Activated naive CD4-positive, alpha-beta T cell treated with Interleukin-2 at 50 U/mL for 16 hours (primary cell): ENCODE measurements at places on chromosomes 4 and X.

DNA sequence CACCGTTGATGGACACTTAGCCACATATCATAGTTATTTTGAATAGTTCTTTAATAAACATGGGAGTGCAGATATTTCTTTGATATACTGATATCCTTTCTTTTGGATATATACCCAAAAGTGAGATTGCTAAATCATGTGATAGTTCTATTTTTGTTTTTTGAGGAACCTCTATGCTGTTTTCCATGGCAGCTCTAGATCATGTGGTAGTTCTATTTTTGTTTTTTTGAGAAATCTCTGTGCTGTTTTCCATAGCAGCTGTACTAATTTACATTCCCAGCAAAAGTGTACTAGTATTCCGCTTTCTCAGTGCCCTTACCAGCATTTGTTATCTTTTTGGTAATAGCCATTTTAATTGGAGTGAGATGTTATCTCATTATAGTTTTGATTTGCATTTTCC is 3.6 kb downstream of the SH3BGRL start:
- DNase-seq = no peak

GRCh38 chr4:76897536-76898384 is at the start of gene SOWAHB:
Gene SOWAHB, minus strand, starts transcription at chr4:76898144. Its CDS starts 295 bp downstream, at chr4:76897849.
- peak; percentile 41 for DNase-seq

- DNase-seq = peak; percentile 8
These were observed 6.9 kb upstream of the AFF1 start for GRCh38 chr4:86927843-86928395.

DNA sequence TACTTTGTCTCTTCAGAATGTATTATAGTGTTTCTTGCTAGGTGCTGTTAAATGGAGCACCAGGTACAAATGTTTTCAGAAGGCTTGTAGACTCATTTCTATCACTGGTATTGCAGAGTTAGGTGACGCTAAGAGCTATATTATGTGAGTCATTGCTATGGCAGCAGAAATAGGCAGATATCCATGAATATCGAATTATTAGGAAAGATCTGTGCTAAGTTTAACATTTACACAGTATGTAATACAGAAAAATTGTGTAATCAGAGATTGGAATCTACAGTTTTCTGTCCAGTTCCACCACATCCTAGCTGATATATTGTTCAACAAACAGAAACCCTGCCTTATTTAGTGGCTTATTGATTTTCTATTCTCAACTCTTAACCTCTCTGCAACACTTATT is 1025.5 kb downstream of the STIM2 start:
- no peak for DNase-seq

- no peak for DNase-seq
These were observed 49.4 kb downstream of the FHL1 start for GRCh38 chrX:136196691-136197155.

DNA sequence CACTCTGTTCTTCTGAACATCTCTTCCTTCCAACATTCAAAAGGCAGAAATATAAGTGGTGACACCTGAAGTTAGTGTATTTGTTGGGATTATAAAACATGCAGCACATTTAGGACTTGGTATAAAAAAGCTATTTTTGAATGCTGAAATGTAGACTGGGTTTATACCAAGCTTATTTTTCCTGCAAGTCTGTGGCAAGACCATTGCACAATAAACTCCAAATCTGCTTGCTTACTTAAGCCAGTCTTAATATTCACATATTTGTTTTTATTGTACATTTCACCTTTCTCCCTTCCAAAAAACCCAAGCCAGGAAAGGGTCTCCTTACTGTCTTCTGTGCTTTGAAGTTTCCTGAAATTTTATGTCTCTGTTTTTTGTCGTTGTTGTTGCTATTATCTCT is 63.7 kb downstream of the FHIP1A start:
- no peak for DNase-seq

DNA sequence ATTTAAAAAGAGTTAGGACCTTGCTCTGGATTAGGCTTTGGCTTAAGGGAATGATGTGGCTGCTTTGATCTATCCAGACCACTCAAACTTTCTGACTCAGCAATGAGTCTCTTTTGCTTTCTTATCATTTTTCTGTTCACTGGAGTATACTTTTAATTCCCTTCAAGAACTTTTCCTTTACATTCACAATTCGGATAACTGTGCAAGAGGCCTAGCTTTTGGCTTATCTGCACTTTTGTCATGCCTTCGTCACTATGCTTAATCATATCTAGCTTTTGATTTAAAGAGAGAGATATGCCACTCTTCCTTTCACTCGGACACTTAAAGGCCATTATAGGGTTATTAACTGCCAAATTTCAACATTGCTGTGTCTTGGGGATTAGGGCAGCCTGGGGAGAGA is 147.9 kb downstream of the DCHS2 start:
- DNase-seq = no peak

- DNase-seq = no peak
These were observed 226.2 kb downstream of the ARHGAP10 start for GRCh38 chr4:147958057-147958456.

- no peak for DNase-seq
These were observed 29.3 kb upstream of the FAM47C start for GRCh38 chrX:36978886-36979285.

GRCh38 chr4:98232202-98232601 is 29.0 kb upstream of the RAP1GDS1 start:
- DNase-seq = no peak

DNA sequence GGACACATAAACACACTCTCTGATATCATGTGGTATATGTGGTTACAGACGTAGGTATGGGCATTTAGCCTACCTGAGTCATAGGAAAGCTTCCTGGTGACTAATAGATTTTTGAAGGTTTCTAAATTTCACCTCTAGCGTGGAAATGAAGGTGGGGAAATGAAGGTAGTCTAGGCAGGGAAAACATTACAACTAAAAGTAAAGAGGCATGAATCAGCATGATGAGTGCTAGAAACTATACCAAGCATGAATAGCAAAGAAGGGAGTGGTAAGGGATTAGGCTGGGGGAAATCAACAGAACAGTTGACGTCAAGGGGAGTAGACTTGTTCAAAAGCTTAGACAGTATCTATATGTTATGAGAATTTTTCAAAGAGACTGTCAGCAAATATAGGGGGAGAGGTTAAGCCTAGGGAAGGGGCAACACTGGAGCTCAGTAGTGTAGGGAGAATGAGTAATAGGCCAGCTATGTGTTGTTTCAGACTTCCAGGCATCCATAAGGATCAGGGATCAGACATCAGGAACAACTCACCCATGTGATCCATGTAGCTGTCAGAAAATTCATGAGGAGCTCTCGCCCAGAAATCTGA is 279.3 kb upstream of the DIPK2B start:
- no peak for DNase-seq

- DNase-seq = no peak
These were observed 22.8 kb downstream of the DHX15 start for GRCh38 chr4:24561438-24562139.

DNA sequence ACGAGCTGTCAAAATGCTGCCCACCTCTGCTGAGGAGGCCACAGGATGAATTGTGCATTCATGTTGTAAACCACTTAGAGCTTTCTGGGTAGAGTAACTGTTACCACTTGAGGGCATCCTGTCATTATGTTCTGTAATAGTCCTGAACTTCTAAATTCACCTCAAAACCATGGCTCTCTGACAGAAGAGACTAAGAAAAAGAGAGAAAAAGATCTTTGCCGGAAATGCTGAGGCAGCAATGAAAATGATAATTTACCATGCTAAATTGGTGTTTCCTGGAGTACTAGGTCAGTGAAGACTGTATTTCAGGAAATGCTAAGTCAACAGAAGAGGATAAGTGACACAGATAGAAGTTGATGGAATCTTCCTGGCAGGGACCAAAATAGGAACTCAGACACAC is 942.3 kb upstream of the SLIT2 start:
- no peak for DNase-seq

DNA sequence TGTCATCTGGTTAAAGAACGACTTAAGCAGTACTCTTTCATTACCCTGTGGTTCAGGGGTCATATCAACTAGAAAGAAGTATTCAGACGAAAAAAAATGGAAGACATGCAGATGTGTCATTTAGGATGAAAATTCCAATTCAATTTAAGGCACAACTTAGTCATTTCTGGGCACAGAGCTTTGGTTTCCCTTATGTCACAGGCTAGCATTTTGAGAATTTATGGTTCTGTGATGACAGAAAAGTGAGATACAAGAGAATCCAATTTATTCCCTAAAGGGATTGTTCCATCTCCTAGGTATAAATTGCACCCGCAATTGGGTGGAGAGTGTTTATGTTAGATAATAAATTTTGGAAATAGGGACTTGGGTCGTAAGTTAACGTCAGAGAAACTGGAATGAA is 306.6 kb downstream of the STK32B start:
- no peak for DNase-seq

- DNase-seq = no peak
These were observed 15.4 kb upstream of the ZNF41 start for GRCh38 chrX:47498411-47498810.

DNA sequence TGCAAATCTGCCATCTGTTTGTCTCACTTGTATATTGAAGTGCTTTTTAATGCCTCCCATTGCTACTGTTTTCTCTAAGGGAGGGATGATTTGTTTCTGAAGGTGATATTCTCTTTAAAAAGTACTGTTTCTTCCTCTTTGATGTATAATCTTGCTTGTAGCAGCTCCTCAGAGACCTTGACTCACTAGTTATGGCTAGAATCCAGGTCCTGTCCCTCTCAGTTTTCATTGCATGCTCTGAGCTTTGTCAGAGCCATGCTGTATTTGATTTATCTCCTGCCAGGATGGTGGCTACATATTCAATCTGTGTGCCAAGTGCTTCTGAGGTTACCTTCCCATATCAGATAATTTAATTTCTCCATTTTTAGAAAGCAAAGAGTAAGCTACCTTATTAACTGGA is 56.0 kb downstream of the GLUD2 start:
- no peak for DNase-seq

GRCh38 chr4:41120297-41121217 is 93.8 kb downstream of the APBB2 start:
- DNase-seq = no peak

DNA sequence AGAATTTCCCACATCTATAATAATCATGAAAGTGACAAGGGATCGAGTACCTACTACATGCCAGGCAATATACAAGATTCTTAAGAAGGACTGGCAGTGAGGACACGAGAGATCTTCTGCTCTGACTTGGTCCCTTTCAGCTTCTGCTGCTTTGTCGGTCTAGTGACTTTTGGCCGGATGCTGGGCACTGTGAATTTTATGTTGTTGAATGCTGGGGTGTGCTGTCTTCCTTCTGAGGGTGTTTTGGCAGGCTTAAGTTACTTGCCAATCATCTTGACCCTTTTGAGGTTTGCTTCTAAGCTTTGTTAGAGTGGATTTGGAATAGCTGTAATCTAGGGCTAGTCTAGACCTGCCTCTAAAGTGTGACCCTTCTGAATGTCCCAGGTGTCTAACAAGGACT is 23.5 kb downstream of the NAT8L start:
- DNase-seq = no peak

DNA sequence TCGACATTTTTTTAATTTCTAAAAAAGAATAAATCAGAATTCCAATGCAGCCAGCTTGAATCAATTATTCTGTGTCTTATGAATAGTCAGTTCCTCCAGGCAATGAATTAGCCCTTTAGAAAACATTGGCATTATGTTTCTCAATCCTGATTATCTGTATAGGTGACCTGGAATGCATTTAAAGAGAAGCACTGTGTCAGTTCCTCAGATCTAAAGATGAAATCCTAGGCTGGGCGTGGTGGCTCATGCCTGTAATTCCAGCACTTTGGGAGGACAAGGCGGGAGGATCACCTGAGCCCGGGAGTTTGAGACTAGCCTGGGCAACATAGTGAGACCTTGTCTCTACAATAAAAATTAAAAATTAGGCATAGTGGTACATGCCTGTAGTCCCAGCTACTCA is 43.5 kb downstream of the MND1 start:
- no peak for DNase-seq

- peak; percentile 36 for DNase-seq
These were observed 291 bp upstream of the NBDY start for GRCh38 chrX:56728752-56729151.

- no peak for DNase-seq
These were observed 1081.1 kb upstream of the PABPC4L start for GRCh38 chr4:135282676-135283075.

- no peak for DNase-seq
These were observed 38.7 kb downstream of the LONRF3 start for GRCh38 chrX:119013164-119013563.

DNA sequence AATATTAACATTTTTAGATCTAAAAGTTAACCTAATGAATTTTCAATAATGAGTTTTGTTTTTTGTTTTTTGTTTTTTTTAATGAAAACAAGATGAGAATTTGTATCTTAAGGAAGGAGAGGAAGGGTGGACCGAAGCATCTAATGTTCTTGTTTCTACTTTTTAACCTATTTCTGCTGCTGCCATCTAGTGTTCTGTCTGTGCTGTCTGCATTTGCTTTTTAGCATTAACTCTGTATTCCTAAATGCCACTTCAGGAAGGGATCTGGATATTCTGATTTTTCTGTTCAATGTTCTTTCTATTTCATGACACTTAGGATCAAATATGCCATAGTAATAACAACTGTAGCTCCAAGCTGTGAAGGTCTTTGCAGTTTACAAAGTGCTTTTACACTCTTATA is 161.7 kb downstream of the BRWD3 start:
- no peak for DNase-seq

DNA sequence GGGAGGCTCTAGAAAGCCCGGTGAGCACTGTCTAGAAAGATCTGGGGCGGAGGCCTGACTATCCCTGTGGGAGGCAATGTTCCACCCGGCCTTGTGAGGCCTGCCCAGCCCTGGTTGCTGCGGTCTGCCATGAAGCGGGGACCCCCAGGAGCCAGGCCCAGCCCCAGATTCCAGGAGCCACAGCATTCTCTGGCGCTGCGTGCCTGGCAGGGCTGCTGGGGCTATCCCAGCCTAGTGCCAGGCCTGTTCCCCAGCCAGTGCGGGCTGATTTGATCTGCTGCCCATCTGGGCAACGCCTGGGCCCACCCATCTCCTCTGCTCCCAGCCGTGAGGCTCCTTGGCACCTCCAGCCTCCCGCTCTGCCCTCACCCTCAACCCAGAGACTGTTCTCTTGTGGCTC is 19.6 kb downstream of the ATP2B3 start:
- no peak for DNase-seq

- DNase-seq = no peak
These were observed 909.0 kb downstream of the CENPC start for GRCh38 chr4:66636349-66636748.

- DNase-seq = no peak
These were observed 59.4 kb upstream of the RBPJ start for GRCh38 chr4:26261405-26261804.

DNA sequence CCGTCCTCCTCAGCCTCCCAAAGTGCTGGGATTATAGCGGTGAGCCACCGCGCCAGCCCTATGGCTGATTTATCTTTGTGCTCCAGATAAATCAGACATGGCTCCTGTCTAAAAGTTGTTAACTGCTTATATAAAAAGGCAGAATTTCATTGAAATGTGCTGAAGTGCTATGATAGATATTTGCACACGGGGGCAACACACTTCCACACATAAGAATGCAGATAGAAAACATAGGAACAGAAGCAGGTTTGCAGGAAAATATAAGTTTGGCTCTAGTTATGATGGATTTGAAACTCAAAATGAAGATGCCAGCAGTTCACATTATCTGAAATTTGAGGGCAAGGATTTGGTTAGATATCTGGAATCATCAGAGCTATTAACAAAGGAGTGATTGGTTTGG is 163.1 kb upstream of the SLITRK2 start:
- DNase-seq = no peak

GRCh38 chr4:95108883-95109421 is 351.2 kb downstream of the BMPR1B start:
- DNase-seq = no peak

GRCh38 chr4:55920571-55920970 is 28.2 kb upstream of the CEP135 start:
- no peak for DNase-seq

- DNase-seq = no peak
These were observed 28.6 kb downstream of the TEX13A start for GRCh38 chrX:105191878-105192277.

GRCh38 chrX:10750581-10750980 is 130.2 kb upstream of the MID1 start:
- no peak for DNase-seq
